ENCODE measurements at places on chromosomes 2 and 18. TPM values are rescaled to one million over a fixed set of nuclear protein-coding genes. Genes with fewer than 3 reads are reported as not detected.

- DNase-seq = no peak
Observed at GRCh38 chr2:219272995-219273394, 6.2 kb upstream of the DNAJB2 start.

- DNase-seq = no peak
Observed at GRCh38 chr18:23825978-23826405, 136.7 kb downstream of the LAMA3 start.

DNA sequence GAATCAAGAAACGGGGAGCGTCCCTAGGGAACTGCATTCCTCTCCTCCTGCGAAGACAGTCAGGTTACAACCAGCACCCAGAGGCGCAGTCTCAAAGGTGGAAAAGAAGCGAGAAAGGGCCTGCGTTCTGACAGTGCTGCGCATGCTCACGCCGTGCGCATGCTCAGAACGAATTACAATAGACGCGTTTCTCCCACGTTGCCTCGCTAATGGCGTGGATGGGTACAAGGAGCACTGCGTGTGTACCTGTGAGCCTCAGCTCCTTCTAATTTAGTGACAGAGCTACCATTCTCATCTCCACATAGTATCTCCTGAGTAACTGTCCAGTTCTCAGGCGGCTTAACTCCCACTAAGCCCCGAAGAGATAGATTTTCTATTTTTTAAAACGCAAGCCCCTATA, 448.8 kb downstream of the TXNL1 start:
- DNase-seq = peak; percentile 17

DNA sequence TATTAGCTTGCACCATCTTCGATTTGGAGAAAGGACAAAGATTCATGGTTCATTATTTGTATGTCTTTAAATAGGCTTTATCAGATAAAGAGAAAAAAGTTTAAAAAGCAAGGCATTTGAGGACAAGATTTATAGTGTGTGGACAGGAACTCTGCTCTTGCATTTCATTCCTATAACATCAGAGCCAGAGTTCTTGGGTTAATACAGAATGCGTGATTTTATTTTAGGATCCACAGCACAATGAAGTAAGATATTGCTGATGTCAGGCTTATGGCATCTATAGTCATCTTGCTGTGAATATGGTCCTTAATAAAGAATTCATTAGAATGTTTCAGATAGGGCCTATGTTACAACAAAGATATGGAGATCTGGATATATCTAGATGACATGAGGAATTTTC, 19.7 kb downstream of the RASGRP3 start:
- DNase-seq = no peak

DNA sequence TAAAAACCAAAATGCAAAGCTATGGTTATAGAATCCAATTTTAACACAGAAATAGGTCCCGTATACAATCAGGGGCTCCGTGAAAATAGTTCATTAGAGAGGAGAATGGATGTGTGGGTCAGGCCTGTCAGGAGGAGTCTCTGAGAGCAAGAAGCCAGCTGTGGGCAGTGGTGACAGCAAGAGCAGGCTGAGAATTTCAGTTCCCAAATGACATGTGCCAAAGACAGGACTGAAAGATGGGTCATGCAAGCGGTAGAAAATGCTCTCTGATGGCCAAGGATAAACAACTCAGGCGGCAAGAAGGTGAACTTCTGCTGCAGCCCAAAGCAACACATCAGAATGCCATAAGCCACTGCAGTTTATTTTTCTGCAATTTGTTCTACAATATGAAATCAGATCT, 100.4 kb downstream of the CCDC141 start:
- no peak for DNase-seq

The MYO5B gene
- 0.41 TPM for polyA plus RNA-seq

Data from K562 (cell line).